IMR-90 (cell line): ENCODE measurements at places on chromosomes 7 and 10.

DNA sequence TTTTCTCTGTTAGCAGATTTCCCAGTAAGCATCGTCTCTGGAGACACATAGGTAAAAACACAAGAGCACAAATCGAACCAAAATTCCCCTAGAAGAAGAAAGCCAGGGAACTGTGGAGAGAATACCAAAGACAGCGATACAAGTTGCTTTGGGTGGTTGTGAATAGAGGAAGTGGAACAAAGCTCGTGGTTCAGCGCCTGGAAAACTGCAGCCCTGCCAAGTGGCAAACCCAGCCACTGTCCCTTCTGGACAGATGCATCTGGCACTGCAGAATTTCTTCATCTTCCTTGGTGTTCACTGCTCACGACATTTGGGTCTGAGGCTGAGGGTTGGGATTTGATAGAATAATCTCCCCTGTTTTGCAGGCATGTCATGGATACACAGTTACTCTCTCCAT, 733.8 kb downstream of the PARD3 start:
- H3K4me3 ChIP-seq: no peak overlapping the region
- no peaks in the 10 kb centered on the region for H3K36me3 ChIP-seq
- DNase-seq: no peak
- no peaks in the 10 kb centered on the region for H3K4me1 ChIP-seq

GRCh38 chr10:63430091-63430998, 35.4 kb downstream of the JMJD1C start:
- no peak overlapping the region for H3K4me3 ChIP-seq
- no peaks in the 10 kb centered on the region for H3K36me3 ChIP-seq
- DNase-seq: peak; percentile 74
- no peaks in the 10 kb centered on the region for H3K27me3 ChIP-seq
- H3K27ac ChIP-seq: no peak overlapping the region

- DNase-seq: no peak
- peaks cover 38% of the 10 kb centered on the region for H3K36me3 ChIP-seq
- no peaks in the 10 kb centered on the region for H3K27me3 ChIP-seq
- peaks cover 20% of the 10 kb centered on the region for H3K4me1 ChIP-seq
- no peak overlapping the region for H3K4me3 ChIP-seq
- no peak overlapping the region for H3K27ac ChIP-seq
These were observed 4.6 kb downstream of the REPIN1 start for GRCh38 chr7:150373049-150373801.

GRCh38 chr10:84478151-84478550, 149.8 kb downstream of the CCSER2 start:
- peaks cover 3% of the 10 kb centered on the region; the same call in 1 of the 2 replicates for H3K36me3 ChIP-seq
- no peak overlapping the region for H3K4me3 ChIP-seq
- no peaks in the 10 kb centered on the region for H3K27me3 ChIP-seq
- H3K4me1 ChIP-seq: no peaks in the 10 kb centered on the region; the same call in 1 of the 2 replicates
- peak; percentile 33 for DNase-seq

DNA sequence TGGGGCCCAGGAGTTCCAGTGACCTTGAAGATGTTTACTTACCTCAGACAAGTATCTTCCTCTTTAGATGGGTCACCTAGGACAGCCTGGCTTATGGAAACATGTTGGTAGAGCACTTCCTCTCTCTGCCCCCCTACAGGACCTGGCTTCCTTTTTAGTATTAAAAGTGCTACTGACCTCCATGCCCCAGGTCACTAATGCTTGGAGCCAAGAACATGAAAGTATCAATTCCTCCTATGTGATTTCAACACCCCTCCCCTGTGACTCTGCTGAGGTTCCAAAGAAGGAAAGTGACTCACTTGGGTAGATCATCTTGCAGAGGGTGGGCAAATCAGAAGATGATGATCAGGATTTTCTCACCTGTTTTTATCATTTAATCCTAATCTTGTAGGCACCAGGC, 125.3 kb upstream of the CCDC6 start:
- no peaks in the 10 kb centered on the region for H3K27me3 ChIP-seq
- no peaks in the 10 kb centered on the region for H3K4me1 ChIP-seq
- H3K27ac ChIP-seq: no peak overlapping the region
- no peak overlapping the region for H3K4me3 ChIP-seq
- no peak for DNase-seq

DNA sequence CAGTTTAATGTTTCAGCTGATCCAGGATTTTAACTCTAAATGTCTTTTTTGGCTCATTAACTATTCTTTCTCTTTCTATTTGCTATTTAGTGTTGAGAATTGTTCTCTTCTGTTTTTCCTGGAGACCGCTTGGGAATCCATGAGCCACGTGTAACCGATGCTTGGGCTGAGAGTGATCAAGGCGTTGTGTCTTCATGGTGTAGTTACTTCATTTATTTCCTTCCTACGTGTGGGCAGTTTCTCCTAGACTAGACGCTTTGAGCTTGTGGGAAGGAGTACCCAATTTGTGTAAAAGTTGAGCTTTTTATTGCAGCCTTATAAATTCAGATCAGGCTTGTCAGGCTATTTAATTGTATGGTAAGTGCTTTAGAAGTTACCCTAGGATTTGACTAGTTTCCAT, 2.9 kb downstream of the EIF3B start:
- no peak for DNase-seq
- H3K36me3 ChIP-seq: peaks cover 20% of the 10 kb centered on the region
- no peak overlapping the region for H3K4me3 ChIP-seq
- peaks cover 6% of the 10 kb centered on the region for H3K4me1 ChIP-seq

DNA sequence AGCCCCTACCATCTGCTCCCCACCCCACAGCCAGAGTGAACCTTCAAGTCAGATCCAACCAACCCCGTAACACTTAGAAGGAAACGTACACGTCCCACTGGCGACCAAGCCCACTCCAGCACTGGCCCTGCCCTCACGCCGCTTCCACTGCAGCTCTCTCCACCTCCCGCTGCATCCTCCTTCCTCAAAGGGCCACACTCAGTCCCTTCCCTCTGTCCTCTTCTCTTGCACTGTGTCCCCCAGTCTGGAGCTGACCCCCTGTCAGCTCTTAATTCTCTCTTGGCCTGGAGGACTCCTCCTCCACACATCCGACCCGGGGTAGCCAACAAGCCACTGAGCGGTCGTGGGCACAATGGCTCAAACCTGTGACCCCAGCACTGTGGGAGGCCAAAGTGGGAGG, 85.8 kb downstream of the PROSER2 start:
- no peak overlapping the region for H3K27ac ChIP-seq
- no peaks in the 10 kb centered on the region; the same call in 1 of the 2 replicates for H3K27me3 ChIP-seq
- no peaks in the 10 kb centered on the region for H3K36me3 ChIP-seq
- no peaks in the 10 kb centered on the region for H3K4me1 ChIP-seq
- no peak overlapping the region for H3K4me3 ChIP-seq
- no peak for DNase-seq

DNA sequence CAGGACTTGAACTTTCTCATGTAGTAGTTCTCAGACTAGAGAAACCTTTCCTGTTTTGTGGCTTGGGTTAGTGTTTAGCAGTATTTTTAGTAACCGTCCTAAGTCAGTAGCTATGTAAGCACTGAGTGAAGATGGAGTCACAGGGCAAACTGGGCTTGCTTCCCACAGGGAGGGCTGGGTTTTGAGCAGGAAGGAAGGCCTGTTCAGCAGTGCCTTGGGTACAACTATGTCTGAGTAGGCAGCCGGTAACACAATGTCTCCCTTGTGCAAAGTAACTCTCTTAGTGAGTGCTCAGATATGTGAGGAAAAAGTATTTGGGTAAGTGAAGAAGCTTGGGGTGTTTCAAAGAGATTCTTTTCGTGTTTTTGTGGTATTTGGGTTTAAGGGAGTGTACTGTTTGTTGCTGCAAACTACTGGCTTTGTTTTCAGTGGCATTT, 96.4 kb downstream of the CCSER2 start:
- H3K27me3 ChIP-seq: no peaks in the 10 kb centered on the region
- peak; percentile 98 for DNase-seq
- H3K4me1 ChIP-seq: peaks cover 9% of the 10 kb centered on the region
- peak overlapping the region; percentile 1; the same call in 1 of the 2 replicates for H3K4me3 ChIP-seq
- H3K27ac ChIP-seq: peak overlapping the region; percentile 20; the same call in 1 of the 2 replicates

DNA sequence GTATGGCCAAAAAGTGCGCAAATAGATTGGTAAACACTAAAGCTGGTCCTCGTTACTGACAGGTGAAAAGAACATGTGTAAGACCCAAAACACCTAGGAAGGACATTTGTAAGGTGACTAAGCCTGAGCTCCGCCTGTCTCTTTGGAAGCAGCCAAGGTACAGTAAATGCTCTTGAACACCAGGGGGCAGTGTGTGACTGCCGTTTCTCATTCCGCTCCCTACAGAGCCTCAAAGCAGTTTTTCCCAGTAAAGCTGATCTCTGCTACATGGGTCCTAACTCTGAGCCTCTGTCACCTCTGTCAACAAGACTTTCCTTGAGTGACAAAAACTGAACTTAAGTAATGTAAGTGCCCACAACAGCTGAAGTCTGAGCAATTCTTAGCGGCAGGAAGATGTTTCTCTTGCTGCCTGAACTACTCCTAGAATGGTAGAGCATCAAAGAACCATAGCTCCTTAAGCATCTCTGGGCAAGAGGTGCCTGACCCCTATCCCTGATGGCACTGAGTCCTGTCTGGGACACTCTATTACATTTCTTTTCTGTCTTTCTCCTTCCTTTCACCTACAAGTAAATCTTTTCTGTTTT, 238.0 kb upstream of the INHBA start:
- peaks cover 13% of the 10 kb centered on the region for H3K4me1 ChIP-seq
- H3K4me3 ChIP-seq: no peak overlapping the region
- DNase-seq: peak; percentile 79

DNA sequence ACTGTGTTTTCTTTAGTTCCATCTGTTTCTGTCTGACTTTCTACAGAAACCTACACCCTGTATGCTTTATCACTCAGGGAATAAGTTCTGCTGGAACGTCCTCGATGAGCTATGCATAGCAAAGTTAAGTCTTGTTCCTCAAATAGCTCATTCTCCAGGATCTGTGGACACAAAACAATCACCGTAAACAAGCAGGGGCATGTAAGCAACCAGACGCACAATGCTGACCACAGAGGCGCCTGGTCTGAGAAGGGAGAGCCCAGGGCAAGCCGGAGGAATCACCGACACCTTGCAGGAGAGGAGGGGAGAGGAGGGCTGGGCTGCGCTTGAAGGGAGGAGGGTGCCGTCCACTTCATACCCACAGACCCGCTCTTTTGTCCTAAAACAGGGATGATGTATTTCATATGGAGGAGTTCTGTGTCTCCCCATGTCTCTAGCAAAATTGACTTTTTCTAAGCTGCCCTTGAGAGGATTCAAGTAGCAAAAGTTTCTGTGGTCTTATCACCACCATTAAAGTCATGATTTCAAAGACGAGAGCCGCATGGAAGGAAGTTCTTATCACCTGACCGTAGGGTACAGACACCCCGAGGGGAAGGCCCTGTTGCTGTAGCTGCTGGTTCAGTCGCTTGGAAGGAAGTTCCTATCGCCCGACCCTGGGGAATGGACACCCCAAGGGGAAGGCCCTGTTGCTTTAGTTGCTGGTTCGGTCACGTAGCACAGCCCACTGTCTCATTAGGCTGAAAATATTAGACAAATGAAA, 14.3 kb downstream of the CALML3 start:
- H3K4me3 ChIP-seq: no peak overlapping the region
- peaks cover 10% of the 10 kb centered on the region for H3K4me1 ChIP-seq
- no peak overlapping the region for H3K27ac ChIP-seq
- DNase-seq: no peak

- DNase-seq: no peak
- H3K36me3 ChIP-seq: no peaks in the 10 kb centered on the region
These were observed 119.2 kb upstream of the NPVF start for GRCh38 chr7:25347360-25348066.

DNA sequence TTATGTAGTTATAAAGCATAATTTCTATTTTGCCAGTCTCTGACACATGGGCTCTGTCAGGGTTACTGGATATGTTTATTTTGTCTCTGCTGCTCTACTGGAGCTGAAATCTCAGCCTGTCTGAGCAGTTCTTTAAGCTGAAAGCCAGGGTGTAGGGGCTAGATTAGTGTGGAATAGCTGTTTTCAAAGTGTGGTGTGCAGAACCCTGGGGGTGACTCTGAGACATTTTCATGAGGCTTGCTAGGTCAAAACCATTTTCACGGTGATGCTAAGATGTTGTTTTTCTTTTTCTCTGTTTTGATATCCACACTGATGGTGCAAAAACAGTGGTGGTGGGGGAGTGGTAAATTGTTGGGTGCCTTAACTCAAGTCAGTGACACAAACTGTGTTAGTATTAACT, 45.5 kb downstream of the CREM start:
- H3K4me3 ChIP-seq: no peak overlapping the region
- H3K27me3 ChIP-seq: no peaks in the 10 kb centered on the region
- peaks cover 6% of the 10 kb centered on the region; the same call in 1 of the 2 replicates for H3K4me1 ChIP-seq
- no peaks in the 10 kb centered on the region for H3K36me3 ChIP-seq
- peak; percentile 4 for DNase-seq
- H3K27ac ChIP-seq: no peak overlapping the region

- peak; percentile 29 for DNase-seq
- H3K36me3 ChIP-seq: peaks cover 24% of the 10 kb centered on the region
- no peaks in the 10 kb centered on the region for H3K27me3 ChIP-seq
- peaks cover 53% of the 10 kb centered on the region for H3K4me1 ChIP-seq
These were observed 27.3 kb downstream of the PFKP start for GRCh38 chr10:3094609-3095036.

- no peaks in the 10 kb centered on the region for H3K27me3 ChIP-seq
- H3K27ac ChIP-seq: no peak overlapping the region
- H3K4me1 ChIP-seq: peaks cover 5% of the 10 kb centered on the region
- H3K36me3 ChIP-seq: peaks cover 10% of the 10 kb centered on the region
These were observed 43.1 kb upstream of the PHF14 start for GRCh38 chr7:10930551-10930950.

- H3K4me1 ChIP-seq: no peaks in the 10 kb centered on the region
- DNase-seq: no peak
- no peaks in the 10 kb centered on the region for H3K27me3 ChIP-seq
- no peak overlapping the region for H3K4me3 ChIP-seq
These were observed 55.7 kb downstream of the IRF5 start for GRCh38 chr7:128993419-128993818.

DNA sequence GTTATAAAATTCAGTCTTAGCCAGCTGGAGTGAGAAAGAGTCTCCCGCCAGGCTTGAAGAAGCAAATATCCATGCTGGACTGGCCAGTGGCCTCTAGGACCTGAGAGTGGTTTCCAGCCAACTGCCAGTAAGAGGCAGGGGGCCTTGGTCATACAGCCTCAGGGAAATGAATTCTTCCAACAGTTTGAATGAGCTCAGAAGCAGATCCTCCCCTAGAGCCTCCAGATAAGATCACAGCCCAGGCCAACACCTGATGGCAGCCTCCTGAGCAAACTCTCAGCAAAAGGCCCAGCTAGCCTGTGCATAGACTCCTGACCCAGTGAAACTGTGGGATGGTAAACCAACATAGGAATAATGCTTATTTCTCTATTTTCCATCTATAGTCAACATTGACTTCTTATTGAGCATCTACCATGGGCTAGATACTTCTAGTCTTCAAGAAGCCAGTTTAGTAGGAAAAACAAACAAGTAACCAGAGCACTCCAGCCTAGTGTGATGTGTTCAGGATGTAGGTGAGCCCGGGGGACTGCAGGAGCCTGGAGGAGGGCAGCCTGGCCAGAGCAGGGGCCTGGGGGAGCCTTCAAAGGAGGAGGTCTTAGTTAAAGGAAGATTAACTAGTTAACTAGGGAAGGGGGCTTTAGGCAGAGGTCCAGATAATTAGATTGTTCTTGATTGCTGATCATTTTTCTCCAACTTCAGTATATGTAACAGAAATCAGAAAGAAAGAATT, 115.4 kb upstream of the ADO start:
- H3K27ac ChIP-seq: no peak overlapping the region
- H3K36me3 ChIP-seq: no peaks in the 10 kb centered on the region
- no peaks in the 10 kb centered on the region for H3K4me1 ChIP-seq
- no peak for DNase-seq

- no peak overlapping the region for H3K4me3 ChIP-seq
- H3K27me3 ChIP-seq: peaks cover 21% of the 10 kb centered on the region; the same call in 1 of the 2 replicates
- H3K36me3 ChIP-seq: no peaks in the 10 kb centered on the region
- DNase-seq: no peak
- no peak overlapping the region for H3K27ac ChIP-seq
These were observed 35.2 kb upstream of the ECHDC3 start for GRCh38 chr10:11706895-11707567.
